ENCODE measurements at places on chromosomes 12 and 14.

DNA sequence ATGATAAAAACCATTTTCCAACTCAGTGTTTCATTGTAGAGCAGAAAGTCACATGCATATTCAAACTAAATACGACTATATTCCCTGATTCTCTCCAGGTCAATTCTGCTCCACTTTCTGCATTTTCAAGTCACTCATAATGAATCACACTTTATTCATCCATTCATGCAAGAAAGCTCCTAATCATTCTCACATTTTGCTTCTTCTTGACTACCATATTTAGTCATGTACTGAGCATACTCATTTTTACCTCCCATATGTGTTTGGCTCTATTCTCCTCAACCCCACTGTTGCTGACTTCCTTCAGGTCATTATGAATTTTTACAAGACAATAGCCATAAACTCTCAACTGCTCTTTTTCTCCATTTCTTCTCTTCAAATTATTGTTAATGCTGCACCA is 43.4 kb upstream of the PIK3C2G start:
- DNase-seq: no peak

- no peak for DNase-seq
Observed at GRCh38 chr12:93762912-93763553, 85.9 kb downstream of the CRADD start.

DNA sequence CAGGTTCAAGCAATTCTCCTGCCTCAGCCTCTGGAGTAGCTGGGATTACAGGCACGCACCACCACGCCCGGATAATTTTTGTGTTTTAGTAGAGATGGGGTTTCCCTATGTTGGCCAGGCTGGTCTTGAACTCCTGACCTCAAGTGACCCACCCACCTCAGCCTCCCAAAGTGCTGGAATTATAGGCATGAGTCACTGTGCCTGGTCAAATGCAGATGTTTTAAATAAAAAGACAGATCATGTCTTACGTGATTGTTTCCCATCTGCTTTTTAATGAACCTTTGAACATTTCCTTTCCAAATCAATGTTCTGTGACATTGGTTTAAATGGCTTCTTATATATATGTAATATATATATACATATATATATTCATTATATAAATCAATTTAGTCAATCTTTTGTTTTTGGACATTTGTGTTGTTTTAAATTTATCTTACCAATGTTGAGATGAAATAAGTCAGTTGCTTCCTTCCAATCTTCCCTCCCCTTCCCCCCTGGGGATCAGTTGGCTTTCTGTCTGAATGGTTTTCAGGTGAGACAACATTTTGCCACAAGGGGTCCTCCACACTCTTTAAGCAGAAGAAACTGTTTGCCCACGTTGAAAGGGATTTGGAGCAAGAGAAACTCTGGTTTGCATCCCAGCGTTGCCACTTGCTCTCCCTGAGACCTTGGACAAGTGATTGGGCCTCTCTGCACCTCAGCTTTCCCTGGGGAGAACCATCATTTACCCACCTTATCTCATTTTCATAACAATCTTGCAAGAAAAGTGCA is 47.6 kb upstream of the RBM19 start:
- no peak for DNase-seq

DNA sequence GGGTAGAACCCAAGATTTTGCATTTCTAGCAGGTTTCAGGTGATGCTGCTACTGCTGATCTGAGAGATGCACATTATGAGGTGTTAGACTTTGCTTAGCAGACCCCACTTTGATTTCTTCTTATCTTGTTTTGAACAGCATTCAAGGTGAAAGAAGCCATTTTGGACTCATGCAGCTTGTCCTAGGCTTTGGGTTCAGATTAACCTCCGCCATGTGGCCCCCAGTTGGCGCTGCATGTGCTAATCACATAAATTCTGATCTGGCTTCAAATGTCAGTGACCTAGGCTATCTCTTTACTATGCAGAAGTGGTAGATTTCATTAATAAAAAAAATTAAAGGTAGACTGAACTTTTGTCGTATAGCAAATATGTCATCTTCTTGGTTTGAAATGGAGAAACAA is 89.8 kb upstream of the DYRK2 start:
- no peak for DNase-seq

DNA sequence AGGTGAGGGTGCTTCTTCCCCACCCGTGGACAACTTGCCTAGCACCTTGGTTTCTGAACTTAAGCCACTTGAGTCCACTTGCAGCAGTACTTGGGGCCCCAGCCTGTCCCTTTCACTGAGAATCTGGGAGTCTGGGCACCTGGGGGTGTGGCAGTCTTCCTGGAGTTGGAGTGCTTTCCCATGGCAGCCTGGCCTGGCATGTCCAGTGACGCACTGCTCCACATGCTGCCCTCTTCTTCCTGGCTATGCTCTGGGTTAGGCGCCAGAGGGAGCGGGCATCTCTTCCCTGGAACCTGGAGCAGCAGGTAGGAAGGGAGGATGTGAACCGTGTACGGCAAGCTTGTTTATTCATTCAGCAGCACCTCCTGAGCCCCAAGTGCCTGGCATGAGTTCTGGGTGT is 76.4 kb downstream of the PAPOLA start:
- DNase-seq: no peak

- no peak for DNase-seq
Observed at GRCh38 chr12:19138956-19139355, 9.4 kb downstream of the PLEKHA5 start.

DNA sequence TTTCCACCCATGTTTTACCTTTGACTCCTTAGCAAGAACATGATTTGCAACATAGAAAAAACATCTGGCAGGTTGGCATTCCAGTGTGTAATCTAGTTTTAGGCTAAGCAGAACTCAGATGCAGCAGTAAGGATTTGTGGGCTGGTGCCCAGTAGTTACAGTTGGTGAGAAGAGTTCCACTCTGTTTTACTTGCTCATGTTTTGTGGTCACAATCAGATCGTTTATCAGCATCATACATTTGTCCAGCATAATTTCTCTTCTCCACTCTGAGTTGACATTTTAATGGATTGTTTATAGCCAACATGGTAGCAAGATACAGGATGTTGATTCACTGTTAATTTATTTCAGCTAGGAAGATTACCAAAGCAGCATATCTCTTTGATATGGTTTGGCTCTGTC is 120.0 kb downstream of the PDE6H start:
- DNase-seq: no peak

- no peak for DNase-seq
Observed at GRCh38 chr12:58368001-58368400, 426.6 kb downstream of the ATP23 start.

GRCh38 chr12:93595351-93595750 is 22.9 kb downstream of the SOCS2 start:
- DNase-seq: no peak

GRCh38 chr12:74412606-74413230 is 124.9 kb upstream of the ATXN7L3B start:
- peak; percentile 6 for DNase-seq

- no peak for DNase-seq
Observed at GRCh38 chr12:76055393-76055792, 23.8 kb upstream of the PHLDA1 start.

DNA sequence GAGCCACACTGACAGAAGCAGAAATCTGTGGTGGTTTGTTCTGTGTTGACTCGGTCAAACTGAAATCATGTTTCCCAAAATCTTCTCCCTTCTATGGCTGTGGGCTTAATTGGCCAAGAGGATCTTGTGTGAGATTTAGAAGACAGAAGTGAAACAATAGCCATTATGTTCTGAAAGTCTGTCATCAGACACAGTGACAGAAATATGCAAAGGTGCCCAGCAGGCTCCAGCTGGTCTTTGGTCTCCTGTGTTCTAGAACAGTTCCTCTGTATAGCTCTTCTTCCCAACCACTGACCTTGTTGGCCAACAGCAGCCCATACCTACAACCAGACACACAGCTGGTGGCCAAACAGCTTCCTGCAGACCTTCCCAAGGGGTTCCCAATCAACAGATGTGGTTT is 25.0 kb upstream of the COCH start:
- DNase-seq: peak; percentile 43

DNA sequence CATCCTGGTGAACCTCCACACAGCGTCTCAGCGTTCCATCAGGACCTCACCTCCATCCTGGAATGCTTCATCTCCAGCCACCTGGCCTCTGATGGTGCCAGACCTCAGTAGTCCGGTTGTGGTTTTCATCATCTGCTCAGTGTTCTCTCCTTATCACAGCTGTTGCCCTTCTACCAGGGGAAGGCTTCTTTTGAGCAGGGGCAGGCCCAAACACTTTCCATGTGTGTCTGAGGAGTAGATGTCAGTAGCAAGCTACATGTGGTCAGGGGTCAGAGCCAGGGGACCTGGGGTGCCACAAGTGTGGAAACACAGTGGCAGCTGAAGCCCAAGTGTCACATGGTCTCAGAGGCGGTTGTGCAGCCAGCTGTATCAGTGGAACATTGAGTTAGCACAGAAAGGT is 30.2 kb upstream of the FGD4 start:
- DNase-seq: no peak

GRCh38 chr14:24377657-24378056 is 9.7 kb downstream of the NFATC4 start:
- DNase-seq: no peak

DNA sequence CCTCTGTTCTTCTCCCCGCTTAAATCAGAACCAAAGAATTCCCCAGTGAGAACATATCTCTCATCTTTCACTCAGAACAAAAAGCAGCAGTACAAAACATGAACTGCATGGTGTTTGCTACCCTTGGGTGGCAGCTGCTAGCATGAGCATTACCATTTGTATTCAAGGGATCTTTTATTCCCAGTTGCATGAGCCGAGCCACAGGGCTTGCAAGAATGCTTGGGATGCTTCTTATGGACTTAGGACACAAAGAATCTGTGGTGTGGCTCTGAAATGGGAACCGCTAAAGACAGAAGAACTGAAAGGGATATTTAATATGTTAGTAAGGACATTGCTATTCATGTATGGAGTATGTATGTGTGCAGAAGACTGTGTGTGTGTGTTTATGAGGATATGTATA is 190.6 kb downstream of the TMX1 start:
- no peak for DNase-seq

GRCh38 chr14:101440496-101440895 is 120.8 kb upstream of the DIO3 start:
- DNase-seq: no peak

DNA sequence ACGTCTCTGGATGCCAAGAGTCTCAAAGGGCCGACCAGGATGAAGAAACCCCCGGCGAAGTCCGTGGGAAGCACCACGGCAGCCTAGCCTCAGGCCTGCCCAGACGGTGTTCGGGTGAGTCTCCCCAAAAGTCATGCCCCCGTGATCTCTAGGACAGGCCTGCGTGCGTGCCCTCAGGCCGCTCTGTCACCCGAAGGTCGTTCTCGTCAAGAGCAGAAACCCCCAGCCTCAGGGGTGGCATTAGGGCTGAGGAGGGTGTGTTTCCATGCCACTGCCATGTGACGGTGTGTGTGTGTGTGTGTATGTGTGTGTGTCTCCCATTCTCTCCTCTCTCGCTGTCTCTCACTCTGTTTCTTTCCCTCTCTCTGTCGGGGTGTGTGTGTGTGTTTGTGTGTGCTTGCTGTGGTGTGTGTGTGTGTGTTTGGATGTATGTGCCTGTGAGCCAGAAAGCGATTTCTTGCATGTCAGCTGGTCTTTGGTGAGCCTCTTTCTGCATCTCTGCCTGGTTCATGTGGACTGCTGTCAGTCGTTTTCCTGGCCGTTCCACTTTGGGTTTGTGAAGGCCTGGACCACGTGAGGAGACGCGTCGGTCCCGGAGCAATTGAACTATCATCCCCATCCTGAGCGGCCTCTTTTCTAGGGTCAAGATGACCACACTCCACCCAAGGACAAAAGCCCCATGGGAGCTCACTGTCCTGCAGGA is 772.5 kb upstream of the ALG10B start:
- DNase-seq: no peak
